Bladder microvascular endothelial cell (primary cell): ENCODE measurements at places on chromosomes 5 and 9. TPM values are rescaled to one million over a fixed set of nuclear protein-coding genes. Genes with fewer than 3 reads are reported as not detected.

Gene WNT8A
- not detected in 2 replicates for total RNA-seq

Gene FOXE1
- not detected in 2 replicates for total RNA-seq

Gene COL15A1
- 18.3 and 28.2 TPM in 2 replicates for total RNA-seq

Gene FOXD1
- total RNA-seq: 0.06 and 0.16 TPM in 2 replicates

Gene FIBCD1
- total RNA-seq: not detected in 2 replicates

Gene CNOT8
- total RNA-seq: 42.7 and 115 TPM in 2 replicates

Gene NMRK1
- 30.9 and 36.1 TPM in 2 replicates for total RNA-seq

Gene IFNK
- total RNA-seq: not detected in 2 replicates

Gene ANKRD18B
- 0.49 and 0.63 TPM in 2 replicates for total RNA-seq

Gene RELL2
- 3.1 and 5.6 TPM in 2 replicates for total RNA-seq
